NCI-H1105 treated with DMSO at 0.1 percent for 48 hours (cell line): ENCODE measurements at places on chromosomes 6 and 20.
A peak's percentile ranks its signal among the peaks of the same experiment; 100 is the strongest.

- DNase-seq = no peak
Measured at GRCh38 chr6:33759887-33760629, 13.4 kb upstream of the IP6K3 start.

GRCh38 chr6:25279748-25280343 is 672 bp downstream of the CARMIL1 start:
- peak; percentile 54 for DNase-seq

- peak; percentile 26 for DNase-seq
Measured at GRCh38 chr6:41092421-41093140, 19.8 kb downstream of the NFYA start.

GRCh38 chr6:53735896-53736295 is 58.9 kb upstream of the LRRC1 start:
- DNase-seq = peak; percentile 33
